DMS153 (cell line): ENCODE measurements at places on chromosomes 12 and 14.

GRCh38 chr12:105064564-105065178, 19.6 kb downstream of the ALDH1L2 start:
- no peak for DNase-seq

DNA sequence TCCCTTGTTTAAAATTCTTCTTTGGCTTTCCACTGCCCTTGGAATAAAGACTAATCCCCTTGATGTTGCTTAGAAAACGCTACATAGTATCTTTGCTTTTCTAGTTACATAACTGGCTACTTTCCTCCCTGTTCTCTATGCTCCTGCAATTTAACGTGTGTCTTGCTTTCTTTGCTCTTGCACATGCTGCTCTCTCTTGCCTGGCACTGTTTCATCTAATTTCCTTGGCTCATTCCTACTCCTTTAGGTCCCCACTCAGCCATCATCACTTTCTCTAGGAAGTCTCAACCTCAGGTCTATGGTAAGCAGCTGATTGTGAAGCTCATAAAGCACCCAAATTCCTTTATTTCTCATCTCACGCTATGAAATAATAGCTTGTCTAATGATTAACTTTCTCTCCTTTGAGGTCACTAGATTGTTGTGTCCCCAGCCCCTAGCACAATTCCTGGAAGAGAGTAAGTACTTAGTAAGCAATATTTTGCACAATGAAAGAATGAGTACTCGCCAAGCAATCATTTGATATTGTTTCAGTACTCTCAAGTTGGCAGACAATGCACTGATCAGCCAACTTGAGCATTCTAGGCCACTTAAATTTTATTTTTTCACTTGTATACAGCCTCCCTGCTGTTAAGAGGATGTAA, 3.3 kb downstream of the ALDH6A1 start:
- no peak for DNase-seq

- no peak for DNase-seq
Measured at GRCh38 chr12:52657250-52657902, 5.4 kb upstream of the KRT2 start.

DNA sequence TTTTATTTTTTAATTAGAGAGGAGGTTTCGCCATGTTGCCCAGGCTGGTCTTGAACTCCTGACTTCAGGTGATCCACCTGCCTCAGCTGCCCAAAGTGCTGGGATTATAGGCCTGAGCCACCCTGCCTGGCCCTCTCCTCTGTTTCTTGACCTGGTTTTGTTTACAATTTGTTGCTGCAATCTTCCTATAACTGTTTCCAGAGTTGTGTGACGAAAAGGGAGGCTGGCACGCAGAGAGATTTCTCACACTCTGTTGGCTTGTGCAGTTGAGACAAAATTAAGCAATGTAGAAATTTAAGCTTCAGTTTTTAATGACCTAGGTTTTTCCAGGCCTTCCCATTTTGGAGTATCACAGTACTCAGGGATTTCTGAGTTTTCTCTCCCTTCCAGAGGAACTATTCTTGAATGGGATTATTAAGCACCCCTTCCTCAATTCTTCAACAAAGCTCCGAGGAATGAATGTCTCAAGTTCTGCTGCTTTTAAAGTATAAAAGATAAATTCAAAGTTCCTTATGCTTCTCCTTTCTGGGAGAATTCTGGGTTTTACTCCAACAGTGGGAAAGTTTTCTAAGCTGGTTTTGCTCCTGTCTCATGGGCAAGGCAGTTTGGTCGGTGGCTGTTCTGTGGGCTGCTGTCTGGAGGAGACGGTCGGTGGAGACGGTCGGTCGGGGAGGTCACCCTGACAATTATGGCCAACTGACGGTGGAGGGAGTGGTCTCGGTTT, 20.4 kb upstream of the FOS start:
- no peak for DNase-seq

GRCh38 chr14:36301159-36301558, 19.3 kb downstream of the MBIP start:
- DNase-seq = no peak

DNA sequence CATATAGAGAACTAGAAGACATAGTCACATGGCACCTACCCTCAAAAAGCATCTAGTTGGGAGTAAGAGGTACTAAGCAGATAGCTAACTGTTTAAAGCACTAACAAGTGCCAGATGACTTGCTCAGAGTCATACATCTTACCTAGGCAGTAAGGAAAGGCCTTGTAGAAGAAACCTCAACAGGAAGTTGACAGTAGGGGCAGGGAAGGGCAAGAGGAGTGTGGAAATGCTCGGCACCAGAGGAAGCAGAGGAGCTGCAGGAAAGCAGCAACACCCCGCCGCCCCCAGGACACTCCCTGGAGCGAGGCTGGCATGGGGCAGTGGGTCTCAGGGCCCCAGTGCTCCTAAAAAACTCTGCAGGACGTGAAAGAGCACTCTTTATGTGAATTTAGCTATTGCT, 92.9 kb downstream of the PPP2R5C start:
- DNase-seq = no peak

DNA sequence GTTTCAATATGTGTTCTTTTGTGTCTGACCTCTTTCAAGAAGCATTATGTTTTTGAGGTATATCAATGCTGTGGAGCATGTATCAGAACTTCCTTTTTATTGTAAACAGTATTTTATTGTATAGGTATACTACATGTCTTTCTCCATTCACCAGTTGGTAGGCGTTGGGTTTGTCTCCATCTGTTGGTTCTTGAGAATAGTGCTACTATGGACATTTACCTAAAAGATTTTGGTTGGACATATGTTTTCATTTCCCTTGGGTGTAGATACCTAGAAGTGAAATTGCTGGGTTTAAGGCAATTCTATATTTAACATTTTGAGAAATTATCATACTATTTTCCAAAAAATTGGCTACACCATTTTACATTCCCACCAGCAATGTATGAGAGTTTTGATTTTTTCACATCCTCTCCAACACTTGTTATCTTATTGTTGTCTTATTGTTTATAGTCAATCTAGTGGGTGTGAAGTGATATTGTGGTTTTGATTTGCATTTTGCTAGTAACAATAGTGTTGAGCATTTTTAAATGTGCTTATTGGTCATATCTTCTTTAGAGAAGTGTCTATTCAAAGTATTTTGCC, 409.2 kb downstream of the IPO8 start:
- DNase-seq = peak; percentile 0
